Mesendoderm (in vitro differentiated cells): ENCODE measurements at places on chromosomes 2 and 18.

GRCh38 chr18:25305584-25305983, 46.4 kb downstream of the ZNF521 start:
- DNase-seq, result no peak

DNA sequence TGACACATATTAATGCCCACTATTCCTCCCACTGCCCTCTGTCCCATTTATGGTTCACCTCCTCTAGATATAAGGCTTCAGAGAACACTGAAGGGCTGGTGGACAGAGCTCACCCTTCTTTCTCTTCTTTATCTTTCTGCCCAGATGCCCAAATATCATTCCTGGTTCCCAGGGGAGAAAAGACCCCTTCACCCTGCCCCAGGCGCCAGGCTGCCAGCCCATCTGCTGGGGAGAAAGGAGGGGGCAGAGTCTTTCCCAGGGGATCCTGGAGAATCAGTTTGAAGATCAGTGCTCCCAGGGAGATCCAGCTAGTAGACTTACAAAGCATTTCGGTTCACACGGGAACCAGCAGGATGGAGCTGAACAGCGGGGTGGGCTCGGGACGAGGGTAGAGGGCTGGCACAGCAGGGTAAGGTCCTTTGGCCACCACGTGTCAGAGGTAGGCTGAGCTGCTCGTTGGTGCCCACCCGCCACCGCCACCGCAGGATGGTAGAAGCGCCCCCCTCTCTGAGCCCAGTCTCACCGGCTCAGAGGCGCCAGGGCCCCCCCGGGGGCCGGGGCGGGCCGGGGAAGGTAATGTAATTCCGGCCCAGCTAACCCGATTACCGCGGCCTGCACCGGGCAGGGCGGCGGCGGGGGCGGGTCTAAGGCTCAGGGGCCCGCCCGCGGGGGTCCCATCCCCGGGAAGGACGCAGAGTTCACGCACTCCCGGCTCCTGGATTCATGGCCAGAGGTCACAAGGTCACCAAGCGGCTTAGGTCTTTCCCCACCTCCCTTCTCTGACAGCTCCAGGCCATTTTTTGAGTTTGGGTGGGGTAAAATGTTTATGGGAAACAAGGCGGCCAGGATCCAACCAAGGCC, 1.3 kb upstream of the TLX2 start:
- DNase-seq, result no peak

- no peak for DNase-seq
Measured at GRCh38 chr2:74511104-74511989, 2.9 kb upstream of the TLX2 start.

DNA sequence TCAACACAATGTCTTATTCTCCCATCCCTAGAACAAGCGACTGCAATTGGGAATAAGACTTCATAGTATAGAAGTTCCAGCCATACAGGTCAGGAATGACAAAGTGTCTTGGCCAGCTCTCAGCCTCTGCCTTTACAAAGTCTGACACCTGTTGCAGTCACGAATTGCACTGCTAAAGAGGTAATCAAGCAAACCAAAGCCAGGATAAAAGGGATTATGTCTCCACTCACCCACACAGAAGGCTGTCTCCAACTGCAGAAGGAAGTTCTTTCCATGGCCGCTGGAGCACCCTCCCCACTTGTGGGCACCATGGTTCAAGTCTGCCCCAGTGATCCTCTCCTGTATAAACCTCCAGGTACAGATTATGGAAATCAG, 114.8 kb upstream of the PKDCC start:
- DNase-seq, result no peak
